ENCODE measurements at places on chromosomes 2 and 18.

DNA sequence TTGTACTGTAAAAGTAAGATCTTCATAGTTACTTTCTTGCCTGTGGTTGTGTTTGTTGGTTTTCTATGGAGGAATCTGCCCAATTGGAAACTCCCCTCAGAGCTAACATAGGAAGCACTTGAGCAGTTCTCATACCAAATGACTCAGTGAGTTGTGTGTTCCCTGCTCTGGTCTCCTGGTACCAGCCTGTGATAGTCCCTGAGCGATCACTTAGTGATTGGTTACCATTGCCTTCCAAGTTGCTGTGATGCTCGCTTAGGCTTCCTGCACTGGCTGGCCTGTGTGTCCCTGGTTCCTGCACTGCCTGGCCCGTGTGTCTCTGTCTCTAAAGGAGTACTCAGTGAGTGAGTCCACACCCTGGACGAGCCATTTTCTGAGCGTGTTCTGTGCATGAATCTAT lies 133.0 kb downstream of the MAP4K4 start:
- no peak for DNase-seq

GRCh38 chr2:17736989-17737388 lies 16.6 kb downstream of the SMC6 start:
- DNase-seq: no peak

DNA sequence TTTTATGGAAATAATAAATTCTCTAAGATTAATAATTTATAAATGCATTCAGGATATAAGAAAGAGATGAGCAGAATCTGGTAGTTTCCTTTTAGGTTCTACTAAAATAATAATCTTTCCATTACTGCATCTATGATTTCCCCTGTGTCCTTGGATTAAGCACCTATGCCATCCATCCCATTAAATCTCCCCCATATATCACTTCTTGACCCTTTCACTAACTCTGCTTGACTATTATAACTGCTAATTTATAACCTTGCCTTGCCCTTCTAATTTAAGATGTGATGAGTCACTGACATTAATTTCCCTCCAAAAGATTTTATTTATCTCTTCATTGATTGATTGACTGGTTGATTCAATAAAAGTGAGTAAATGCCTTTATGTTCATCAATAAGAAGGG lies 348.3 kb upstream of the LRATD1 start:
- no peak for DNase-seq

DNA sequence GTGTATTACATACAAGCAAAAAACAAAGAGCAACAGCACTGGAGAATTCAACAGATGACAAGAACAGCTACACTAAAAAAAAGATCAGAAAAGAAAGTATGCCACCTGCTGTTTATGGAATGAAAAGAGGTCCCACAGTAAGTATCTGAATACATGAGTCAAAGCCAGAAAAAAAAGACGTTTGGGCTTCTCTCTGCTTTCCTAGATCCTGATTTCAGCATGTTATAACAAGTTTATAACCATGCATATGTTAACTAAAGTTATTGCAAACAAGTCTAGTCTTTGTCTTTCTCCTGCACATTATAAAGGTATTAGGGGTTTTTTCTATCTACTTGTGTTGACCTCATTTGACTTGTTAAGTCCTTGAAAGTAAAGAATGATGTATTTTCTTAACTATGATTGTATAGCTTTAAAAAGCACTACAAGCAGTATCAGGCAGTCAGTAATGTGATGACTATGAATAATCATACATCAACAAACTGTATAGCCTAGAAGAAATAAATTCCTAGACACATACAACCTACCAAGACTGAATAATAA lies 108.5 kb upstream of the COL5A2 start:
- DNase-seq: no peak

DNA sequence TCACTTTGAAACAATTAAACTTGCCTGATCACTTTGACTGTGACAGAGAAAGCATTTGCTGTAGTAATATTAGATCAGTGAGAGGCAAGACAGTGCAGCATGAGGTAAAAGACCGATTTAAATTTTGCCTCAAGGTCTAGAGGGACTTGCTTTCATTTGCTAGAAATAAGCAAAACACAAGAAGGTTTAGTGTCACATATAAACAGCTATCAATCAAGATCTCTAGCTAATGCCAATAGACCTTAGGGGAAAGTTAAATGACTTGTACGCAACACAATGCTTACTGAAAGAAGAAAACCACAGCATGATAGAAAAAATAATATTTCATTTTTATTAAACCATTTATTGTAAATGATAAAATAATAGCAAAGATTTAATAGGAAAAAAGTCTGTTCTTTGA lies 113.5 kb downstream of the DSC3 start:
- no peak for DNase-seq

- DNase-seq: no peak
Measured at GRCh38 chr18:77762642-77763041, 513.0 kb downstream of the GALR1 start.

DNA sequence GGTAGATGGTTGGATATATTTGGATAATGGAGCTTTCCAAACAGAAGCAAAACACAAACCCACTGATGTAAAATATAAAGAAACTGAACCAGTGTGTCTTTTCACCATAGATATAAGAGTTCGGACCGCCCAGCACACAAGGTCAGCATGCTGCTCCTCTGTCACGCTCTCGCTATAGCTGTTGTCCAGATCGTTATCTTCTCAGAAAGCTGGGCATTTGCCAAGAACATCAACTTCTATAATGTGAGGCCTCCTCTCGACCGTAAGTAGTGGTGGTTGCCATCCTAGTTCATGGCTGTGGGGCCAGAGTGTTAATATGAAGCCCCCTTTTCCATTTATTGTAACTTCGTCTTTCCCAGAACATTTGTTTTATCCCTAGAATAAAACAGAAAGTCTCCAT lies 125.2 kb upstream of the LYPD6 start:
- DNase-seq: no peak

DNA sequence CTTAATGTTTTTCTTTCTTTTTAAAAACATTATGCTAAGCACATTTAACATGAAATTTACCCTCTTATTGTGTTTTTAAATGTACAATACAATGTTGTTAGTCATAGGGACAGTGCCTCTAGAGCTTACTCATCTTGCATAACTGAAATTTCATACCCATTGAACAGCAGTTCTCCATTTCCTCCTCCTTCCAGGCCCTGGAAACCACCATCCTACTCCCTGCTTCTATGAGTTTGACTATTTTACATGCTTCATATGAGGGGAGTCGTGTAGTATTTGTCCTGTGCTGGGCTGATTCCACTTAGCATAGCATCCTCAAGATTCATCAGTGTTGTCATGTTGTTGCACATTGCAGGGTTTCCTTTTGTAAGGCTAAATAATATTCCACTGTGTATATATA lies 92.6 kb downstream of the SPATS2L start:
- DNase-seq: no peak

- no peak for DNase-seq
Measured at GRCh38 chr2:42864641-42865280, 72.4 kb upstream of the HAAO start.

DNA sequence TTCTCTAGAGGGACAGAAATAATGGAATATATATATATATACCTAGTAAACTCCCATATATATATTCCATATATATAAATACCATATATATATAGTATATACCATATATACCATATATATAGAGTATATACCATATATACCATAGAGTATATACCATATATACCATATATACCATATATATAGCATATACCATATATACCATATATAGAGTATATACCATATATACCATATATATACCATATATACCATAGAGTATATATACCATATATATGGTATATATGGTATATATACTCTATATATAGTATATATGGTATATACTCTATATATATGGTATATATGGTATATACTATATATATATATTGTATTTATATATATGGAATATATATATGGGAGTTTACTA lies 62.0 kb upstream of the CAVIN2 start:
- no peak for DNase-seq

DNA sequence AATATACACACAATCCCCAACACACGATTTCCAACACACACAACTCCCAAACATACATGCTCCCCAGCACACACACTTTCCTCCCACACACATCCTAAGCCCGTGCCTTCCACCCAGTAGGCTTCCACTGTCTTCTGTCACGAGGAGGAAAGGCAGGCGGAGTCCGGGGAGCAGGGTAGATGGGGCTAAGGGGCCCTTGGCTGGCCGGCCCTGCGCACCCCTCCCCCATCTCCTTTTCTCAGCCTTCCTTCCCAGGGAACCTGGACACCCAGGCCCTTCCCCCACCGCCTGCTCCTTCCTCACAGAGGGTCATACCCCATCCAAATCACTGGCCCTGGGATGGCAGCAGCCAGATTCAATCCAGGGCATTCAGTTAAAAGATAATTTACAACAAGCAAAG lies 3.4 kb upstream of the PDCD1 start:
- no peak for DNase-seq

- DNase-seq: no peak
Measured at GRCh38 chr2:188884046-188884445, 90.1 kb upstream of the COL3A1 start.

DNA sequence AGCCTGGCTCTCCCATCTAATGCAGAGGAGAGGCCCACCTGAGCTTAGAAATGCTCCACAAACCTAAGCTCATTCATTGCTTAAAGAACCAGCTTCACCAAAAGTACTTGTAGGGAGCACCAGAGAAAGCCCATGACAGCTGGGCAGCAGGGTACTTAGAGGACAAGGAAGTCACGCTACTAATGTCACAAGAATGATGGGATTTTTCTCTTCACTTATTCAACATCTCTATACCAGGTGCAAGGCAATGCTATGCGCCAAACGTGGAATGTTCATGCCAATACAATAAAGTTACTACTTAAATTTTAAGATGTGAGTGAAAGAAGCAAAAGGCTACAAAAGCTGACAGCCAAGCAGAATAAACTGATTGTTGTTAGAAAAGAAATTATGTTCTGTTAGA lies 36.0 kb downstream of the LONRF2 start:
- no peak for DNase-seq

DNA sequence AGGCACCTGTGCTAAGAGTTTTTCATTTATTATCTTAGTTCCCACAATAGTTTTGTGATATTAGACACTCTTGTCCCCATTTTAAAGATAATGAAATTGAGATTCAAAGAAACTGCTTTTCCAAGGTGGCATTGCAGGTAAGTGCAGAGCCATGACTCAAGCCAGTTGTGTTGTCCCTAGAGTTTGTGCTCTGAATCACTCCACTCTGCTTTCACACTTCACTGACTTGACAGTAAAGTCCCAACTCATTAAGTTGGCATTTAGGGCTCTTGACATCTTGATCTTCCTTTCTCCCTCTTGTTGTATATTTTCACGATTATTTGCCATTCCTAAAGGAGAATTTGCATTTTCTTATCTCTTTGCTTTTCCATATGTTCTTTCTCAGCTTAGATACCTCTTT lies 114.3 kb downstream of the DIS3L2 start:
- no peak for DNase-seq

DNA sequence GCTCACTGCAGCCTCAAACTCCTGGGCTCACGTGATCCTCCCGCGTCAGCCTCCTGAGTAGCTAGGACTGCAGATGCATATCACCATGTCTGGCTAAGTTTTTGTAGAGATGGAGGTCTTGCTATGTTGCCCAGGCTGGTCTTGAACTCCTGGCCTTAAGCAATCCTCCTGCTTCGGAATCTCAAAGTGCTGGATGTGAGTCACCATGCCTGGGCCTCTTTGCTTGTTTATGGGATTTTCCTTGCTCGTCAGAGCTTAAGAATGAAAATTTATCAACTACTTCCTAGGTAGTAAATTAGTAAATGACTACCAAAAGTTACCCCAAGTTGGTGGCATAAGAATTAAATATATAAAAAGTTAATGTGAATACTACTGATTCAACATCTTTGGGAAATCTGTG lies 51.0 kb downstream of the ACTR3 start:
- no peak for DNase-seq

DNA sequence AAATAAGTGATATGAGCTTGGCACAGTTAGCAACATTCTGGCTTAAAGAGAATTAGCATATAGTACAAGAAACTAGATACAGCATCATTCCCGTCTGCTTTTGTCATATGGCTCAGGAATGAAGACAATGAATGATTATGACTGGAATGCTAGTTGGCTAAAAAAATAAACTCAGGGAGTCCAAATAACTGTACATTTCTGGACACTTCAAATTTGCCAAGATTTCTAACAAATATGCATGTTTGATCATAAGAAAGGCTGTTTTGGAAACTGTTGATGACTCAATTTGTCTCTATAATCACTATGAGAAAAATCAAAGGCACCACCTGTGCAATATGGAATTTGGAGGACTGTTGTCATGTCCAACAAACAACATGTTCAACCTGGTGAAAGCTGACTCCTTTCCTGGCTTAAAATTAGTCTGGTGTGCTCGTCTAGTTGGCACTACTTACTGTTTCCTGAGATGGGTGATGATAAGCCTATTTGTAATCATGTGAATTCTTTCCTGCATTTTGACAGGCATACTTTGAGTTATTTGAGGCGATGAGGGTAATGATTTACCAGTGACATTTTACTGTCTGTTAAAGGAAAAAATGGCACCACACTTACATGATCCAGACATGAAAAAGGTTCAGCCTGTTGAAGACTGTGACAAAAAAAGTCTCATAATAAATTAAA lies 133.9 kb upstream of the CDH20 start:
- DNase-seq: no peak

DNA sequence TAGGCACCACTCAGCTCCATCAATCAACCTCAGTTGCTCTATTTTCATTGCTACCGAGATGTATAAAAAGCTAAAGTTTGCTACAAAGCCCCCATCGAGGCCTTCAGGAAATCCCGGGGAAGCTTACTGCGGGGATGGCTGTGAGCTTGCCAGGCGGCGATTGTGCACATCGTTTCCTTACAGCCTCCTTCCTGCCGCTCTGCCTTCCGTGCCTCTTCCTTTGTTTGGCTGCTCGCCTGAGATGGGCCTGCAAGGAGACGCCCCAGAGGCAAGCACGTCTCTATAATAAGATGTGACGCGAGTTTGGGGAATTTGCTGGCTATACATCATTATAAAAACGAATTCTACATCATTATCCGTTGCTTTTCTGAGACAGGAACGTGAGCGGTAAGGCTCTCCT lies 41.6 kb downstream of the DHRS9 start:
- no peak for DNase-seq

- no peak for DNase-seq
Measured at GRCh38 chr18:47968721-47969120, 38.3 kb upstream of the SMAD2 start.

DNA sequence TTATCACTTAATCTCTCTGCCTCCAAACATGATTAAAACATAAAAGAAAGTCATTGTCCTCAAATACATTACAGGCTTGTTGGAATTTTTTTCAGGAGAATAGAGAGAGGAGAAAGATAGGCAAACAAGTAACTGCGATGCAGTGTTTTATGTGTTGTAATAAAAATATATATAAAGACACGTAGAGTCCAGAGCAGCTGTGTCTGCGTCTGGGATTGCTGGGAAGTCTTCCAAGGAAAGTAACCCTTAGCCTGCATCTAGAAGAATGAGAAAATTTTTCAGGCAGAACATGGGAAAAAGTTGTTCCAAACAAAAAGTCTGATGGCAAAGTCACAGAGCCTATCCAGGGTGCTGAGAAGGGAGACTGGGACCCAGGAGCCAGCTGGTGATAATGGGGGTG lies 91.8 kb upstream of the ST6GAL2 start:
- no peak for DNase-seq
